AG20443 (cell line): ENCODE measurements at places on chromosomes 6 and 20.

DNA sequence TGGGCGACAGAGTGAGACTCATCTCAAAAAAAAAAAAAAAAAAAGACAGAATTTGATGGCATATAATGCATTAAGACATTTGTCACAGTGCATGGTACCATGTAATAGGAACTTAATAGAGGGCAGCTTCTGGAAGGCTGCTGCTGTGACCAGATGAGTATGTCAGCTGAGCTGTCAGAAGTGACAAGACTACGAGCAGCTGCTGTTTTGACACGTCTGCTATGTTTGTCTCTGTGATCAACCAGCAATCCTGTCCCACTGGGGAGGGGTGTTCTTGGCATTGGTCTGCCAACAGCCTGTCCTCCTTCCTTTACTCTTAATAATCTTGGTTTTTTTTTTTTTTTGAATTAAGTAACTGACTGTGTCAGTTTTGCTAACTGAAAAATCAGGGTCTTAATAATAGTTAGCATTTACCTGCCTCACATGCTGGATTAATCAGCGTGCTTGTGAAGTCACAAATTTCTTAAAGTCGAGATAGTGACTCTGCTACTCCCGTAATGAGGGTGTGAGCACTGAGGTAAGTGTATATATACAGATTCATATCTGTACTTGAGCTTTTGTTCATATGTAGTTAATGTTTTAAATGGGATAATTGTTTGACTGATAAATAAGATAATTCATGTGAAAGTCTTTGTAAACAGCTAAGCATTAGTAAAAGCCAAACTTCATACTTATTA lies 152.4 kb downstream of the BMP2 start:
- DNase-seq = no peak

DNA sequence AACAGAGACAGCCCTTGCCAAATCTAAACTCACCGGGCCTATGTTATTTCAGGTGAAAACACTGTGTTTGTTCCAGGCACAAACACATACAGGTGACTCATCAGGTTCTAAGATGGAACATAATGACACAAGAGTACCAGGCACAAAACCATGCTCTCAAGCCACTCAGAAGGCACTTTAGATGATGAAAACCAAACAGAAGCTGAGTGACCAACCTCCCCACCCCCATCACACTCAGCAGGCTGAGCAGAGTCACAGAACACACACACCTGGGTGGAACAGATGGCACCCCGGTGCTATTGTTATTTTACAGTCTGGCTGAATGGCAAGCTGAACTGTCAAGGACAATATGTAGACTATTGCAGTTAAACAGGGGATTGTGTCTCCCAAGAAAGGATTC lies 20.6 kb upstream of the NKX2-2 start:
- DNase-seq = no peak

- peak; percentile 45 for DNase-seq
Measured at GRCh38 chr6:110329714-110330436, 28.3 kb downstream of the METTL24 start.

DNA sequence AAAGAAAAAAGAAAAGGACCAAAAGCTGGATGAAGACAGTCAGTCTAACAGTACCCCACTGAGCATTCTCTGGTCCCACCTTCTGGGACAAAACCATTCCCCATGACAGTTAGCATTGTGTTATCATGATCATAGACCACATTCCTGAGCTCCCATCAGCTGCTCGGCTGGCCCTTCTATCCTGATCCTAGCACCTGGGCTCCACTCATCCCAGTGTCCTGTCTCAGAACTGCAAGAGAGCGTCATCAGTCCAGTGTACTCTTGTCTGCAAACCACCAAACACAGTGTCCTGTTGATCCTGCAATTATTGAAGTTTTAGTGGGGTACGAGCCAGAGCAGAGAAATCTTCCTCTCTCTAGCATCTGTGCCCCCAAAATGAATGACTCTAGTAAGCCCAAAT lies 16.0 kb upstream of the TAAR1 start:
- DNase-seq = no peak

DNA sequence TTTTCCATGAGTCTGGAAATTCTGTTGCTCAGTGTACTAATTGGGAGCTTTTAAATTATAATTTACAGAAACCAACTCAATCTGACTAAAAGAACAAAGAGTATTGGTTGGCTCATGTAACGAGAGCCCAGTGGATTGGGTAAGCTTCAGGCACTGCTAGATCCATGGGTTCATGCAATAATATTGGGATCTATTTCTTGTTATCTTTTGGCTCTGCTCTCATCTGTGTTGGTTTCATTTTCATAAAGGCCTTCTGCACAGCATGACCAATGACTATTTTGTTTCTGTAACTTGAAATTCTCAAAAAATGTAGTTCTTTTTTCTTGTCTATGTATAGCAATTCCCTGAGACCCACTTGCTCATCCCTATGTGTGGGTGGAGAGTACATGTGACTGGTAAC lies 12.0 kb downstream of the SLC2A10 start:
- DNase-seq = no peak

GRCh38 chr6:37827603-37828265 lies 8.2 kb downstream of the ZFAND3 start:
- DNase-seq = no peak

DNA sequence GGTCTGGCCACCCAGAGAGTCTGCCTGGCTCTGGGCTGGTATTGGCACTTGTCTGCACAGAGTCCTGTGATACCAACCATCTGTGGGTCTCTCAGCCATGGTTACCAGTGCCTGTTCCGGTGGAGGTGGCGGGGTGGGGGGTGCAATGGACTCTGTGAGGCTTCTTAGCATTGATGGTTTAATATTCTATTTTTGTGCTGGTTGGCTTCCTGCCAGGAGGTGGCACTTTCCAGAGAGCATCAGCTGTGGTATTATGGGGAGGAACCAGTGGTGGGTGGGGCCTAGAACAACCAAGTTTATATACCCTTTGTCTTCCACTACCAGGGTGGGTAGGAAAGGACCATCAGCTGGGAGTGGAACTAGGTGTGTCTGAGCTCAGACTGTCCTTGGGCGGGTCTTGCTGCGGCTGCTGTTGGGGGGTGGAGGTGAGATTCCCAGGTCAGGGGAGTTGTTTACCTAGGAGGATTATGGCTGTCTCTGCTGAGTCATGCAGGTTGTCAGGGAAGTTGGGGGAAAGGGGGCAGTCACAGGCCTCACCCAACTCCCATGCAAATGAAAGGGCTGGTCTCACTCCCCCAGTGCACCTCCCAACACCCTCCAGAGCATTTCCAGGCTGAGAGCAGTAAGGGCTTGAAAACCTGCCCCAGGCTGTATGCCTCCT lies 117.5 kb downstream of the FLRT3 start:
- DNase-seq = no peak

- peak; percentile 90 for DNase-seq
Measured at GRCh38 chr6:33160728-33161344, 31.4 kb downstream of the COL11A2 start.

DNA sequence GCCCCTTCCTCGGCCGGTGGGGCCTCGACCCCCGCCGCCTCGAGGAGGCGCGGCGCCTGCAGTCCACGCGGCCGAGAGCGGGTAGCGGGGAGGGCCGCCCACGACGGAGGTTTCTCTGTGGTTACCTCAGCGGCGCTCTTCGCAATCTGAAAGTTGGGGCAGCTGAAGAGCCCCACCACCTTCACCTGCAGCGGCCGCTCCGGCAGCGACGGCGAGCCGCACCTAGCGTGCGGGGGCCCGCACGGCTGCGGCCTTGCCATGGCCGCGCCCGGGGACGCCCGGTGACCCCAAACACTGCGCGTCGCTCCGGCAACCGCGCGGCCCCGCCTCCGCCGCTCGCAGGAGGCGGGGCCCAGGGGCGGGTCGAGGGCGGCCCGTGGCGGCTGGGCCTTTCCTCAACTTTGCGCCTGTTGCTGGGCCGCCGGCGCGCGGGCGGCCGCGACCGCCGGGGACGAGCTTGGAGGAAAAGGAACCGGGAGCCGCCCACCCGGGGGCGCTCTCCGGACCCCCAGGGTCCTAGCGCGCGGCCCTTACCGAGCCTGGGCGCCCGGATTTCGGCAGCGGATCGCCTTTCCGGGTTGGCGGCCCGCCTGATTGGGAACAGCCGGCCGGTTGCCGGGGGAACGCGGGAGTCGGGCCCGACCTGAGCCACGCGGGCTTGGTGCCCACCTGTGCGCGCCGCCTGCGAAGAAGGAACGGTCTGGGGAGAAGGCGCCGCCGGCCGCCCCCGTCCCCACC lies at the start of the genes PPIL6 and SMPD2:
Gene PPIL6, minus strand, starts transcription at position 298 of the 738 bp plus-strand sequence. Its CDS starts 38 bp downstream, at position 260.
Gene SMPD2, plus strand, starts transcription at position 394 of the 738 bp plus-strand sequence. CDS start 398 bp downstream, outside the sequence.
- peak; percentile 98 for DNase-seq

- peak; percentile 41 for DNase-seq
Measured at GRCh38 chr6:34970957-34971356, 81.9 kb downstream of the ANKS1A start.

DNA sequence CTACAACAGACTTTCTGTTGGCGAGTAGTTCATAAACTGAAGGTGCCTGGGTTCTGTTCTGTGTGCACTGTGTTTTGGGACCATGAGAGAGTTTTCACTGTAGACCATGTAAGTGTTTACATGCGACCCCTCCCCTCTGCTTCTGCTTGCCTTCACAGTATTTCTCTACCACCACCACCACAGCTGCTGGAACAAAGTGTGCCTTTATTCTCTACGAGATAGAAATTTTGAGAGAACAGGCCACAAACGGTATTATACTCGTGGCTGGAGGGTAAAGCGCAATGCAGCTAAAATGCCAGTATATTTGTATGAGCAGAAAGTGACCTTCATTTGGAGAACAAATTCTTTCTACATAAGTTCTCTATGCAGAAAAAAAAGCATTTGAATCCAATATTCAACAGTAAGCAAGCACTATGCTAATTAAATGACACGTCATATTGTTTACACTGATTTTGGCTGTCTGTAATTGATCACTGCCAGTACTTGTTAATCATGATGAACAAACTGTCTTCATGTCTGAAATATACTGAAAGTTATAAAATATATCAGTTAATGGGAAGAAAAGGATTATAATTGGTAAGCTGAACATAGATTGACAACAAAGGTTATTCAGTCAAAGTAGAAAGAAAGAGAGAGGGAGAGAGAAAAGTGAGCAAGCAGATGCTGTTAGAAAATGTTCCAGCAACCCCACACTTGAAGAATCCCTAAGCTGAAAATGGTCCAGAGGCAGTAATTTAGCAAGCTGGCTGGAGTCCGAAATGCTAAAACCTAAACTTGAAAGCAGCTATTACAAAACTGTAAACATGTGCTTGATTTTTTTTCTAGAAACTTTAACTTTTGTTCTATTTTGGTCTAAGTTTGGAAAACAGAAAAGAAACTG lies 8.8 kb downstream of the CLDN20 start:
- DNase-seq = peak; percentile 28

DNA sequence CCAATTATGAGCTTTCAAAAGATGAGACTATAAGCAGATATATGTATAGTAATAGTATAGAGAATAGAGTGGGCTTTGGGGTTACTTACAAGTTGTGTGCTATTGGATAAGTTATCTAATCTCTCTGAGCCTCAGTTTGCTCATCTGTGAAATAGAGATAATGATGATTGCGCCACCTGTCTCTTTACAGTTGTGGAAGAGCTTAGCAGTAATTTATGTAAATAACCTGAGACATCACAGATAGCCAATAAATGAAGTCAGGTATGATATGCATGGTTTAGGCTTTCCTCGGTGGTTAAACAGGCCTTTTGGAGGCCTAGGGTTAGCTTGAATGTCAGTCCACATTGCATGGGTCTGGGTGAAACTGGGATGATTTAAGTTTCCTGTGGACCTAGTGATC lies 29.8 kb upstream of the SCUBE3 start:
- no peak for DNase-seq

DNA sequence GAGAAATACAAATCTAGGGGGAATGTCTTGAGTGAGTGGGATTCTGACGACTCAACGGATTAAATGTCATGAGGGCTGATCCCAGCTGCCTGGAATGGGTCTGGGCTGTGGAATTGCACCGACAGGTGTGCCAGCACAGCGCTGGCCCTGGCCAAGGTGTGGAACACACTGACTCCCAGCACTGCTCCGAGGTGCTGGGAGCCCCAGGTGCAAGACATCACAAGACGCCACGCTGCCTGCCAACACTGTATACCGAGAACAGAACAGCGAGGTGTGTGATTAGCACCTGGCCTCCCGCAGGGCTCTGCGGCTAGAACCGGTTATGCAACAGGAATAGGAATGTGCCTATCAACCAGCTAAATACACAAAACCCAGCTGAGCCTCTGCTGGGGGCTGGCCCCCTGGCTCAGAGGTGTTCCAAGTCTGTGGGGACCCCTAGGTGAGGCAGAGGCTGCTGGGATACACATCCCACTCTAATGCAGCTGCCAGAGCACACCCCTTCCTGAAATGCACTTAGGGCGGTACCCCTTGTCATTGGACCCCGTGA lies 24.8 kb upstream of the APMAP start:
- DNase-seq = no peak

DNA sequence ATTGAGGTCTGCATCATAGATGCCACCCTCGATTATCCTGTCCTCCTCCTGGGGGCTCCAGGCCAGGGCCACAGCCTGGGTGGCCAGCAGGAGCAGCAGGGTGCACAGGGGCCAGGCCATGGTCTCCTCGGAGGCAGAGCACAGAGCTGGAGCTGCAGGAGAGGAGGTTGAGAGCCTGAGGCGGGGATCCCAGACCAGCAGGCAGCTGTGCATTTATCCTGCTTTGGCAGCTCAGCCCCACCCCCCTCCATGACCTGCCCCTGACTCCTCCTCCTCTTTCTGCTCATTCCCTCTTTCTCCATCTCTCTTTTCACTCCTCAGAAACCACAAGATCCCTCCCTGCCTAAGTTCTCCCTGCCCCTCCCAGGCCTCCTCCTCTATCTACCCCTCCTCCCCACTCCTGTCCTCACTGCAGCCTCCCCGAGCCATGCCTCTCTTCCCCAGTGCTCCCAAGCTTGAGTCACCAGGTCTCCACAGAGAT lies at the start of gene CST2:
Gene CST2, minus strand, starts transcription at position 189 of the 481 bp plus-strand sequence. Its CDS starts 69 bp downstream, at position 120.
- peak; percentile 25 for DNase-seq

- peak; percentile 75 for DNase-seq
Measured at GRCh38 chr20:62938105-62938888, at the start of gene GID8. Gene GID8 (plus strand): TSS chr20:62938147. CDS start chr20:62941503, 3,356 bp downstream.

- peak; percentile 77 for DNase-seq
Measured at GRCh38 chr20:57996936-57997890, 231.2 kb downstream of the ANKRD60 start.

- DNase-seq = no peak
Measured at GRCh38 chr6:146381486-146381885, 162.1 kb upstream of the RAB32 start.

- DNase-seq = no peak
Measured at GRCh38 chr6:51562198-51562597, 525.2 kb downstream of the PKHD1 start.

DNA sequence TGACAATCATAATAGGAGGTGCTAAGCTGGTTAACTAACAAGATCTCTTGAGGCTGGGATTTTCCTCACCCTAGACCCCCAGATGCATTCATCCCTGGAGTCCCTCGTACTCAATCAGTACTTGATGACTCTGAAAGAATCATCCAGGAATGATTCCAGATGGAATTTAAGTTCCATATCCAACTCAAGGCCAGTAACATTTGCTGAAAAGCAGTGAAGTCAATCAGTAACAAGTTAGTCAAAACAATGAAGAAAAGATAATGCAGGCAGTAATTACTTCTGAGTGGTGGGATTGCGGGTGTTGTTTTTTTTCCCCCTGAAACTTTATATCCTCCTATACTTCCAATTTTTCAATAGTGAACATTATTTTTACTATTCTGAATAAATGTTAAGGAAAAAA lies 18.6 kb downstream of the GMDS start:
- no peak for DNase-seq
